ENCODE measurements at places on chromosomes 2 and 18.

- no peak for DNase-seq
Measured at GRCh38 chr2:216717491-216717901, 22.1 kb upstream of the IGFBP5 start.

DNA sequence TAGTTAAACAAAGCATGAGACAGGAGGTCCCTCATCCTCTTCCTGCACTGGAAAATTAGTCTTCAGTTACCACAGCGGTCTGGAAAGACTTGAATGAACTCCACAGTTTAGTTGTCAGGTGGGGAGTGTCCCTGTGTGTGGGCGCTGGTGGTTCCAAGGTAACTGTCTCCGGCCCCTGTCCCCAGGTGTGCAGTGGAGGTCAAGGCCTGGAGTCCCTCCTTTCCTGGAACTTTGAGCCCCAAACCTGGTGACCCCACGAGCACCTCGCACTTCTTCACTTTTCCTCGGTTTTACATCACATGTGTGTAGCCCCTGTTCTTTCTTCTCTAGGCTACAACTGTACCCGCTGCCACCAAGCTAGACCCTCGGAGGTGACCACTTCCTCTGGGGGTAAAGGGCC lies 28.0 kb upstream of the INHBB start:
- no peak for DNase-seq

DNA sequence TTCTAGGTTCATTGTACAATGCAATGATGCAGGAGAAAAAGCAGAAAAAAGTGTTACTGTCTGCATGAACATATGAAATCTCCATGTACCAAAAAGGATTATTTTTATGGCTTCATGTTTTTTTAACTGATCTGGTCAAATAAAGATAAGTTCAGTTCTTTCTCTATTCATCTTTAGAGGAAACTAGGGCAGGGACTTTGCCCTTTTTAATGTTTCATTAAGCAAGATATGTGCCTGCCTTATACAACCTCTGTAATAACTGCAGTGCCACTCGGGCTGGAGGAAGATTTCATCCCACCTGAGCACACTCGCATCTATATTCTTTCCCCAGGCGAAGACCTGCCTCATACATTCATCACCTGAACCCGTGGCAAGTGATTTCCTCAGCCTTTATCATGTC lies 157.9 kb upstream of the DDX18 start:
- DNase-seq: no peak

DNA sequence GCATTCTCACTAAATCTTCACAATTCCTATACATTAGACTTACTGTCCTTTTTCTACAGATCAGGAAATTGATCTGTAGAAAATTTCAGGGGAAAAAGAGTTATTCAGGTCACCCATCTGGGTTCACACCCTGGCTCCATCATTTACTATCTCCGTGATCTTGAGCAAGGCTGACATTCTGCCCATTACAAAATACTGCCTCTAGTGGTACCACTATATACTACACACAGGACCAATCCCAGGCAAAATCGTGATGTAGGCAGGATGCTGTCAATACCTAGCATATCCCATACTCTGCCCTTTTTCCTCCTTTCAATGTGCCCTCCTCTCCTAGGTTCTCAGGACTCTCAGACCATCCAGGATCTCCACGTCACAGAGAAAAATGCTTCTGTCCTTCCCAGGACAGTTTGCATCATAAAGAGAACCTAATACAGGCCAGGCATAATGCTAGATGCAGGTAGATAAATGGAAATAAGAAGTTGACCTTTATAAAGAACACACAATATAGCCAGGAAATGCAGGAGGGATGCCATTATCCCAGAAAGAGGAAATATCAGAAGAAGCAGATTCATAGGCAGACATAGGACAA lies 101.9 kb downstream of the CDH20 start:
- DNase-seq: no peak

- DNase-seq: no peak
Measured at GRCh38 chr2:222355860-222356259, 57.1 kb upstream of the PAX3 start.

- DNase-seq: no peak
Measured at GRCh38 chr2:232339121-232340081, 39.1 kb upstream of the ALPP start.

DNA sequence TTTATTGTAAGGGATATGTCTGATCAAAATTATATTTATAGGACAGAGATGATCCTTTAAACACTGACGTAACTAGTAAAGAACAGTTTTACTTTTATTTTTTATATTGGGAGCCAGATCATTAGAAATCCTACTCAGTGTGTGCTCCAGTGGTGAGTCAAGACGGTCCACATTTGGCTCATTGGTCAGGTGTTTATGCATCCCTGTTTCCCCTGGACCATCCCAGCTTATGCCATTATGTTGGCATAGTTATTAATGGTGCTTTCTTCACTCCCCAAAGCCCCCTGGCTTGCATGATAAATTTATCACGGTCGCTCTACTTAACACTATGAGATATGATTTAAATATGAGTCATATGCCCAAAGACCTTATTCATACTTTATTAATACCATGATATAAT lies 293.4 kb downstream of the XIRP2 start:
- DNase-seq: no peak
